ENCODE measurements at places on chromosomes 3 and 15. TPM values are rescaled to one million over a fixed set of nuclear protein-coding genes. Genes with fewer than 3 reads are reported as not detected.

DNA sequence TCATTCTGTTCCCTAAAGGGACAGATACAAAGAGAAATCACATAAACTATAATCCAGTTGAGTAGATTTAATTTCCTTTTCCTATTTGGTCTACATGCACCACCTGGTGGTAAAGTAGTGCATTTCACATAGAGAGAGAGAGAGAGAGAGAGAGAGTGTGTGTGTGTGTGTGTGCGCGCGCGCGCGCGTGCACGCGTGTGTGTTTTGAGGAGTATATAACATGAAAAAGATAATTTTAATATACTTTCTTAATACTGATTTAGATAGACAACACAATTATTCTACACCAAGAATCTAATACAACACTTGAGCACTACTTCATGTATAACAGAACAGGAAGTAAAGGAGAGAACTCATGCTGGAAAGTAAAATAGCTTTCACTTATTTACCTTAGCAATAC lies 1.1 kb upstream of the FGF7 start:
- DNase-seq: peak; percentile 20
- H3K4me3 ChIP-seq: peak overlapping the region; percentile 57
- no peak overlapping the region for H3K27ac ChIP-seq
- no peaks in the 10 kb centered on the region for H3K4me1 ChIP-seq
- H3K36me3 ChIP-seq: no peaks in the 10 kb centered on the region

APBA2 gene
- total RNA-seq: 0.85 TPM

DNA sequence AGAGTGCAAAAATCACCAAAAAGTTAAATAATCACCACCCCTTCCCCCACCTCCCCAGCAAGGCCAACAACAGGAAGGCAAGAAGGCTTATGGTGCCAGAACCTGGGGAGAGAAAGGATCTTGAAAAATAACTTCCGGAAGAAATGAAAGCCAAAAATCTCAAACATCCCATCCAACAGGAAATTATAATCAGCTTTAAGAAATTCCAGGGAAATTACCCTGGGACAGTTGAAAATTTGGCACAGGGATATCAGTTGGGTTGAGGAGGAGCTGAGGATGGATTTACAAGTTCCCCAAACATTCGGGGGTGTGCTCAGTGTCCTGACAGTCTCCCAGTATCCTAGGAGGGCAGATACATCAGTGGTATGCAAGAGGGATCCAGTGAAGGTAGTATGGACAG lies 82.7 kb downstream of the POLR2M start:
- no peak overlapping the region for H3K27ac ChIP-seq
- H3K36me3 ChIP-seq: no peaks in the 10 kb centered on the region
- no peak for DNase-seq
- no peaks in the 10 kb centered on the region for H3K27me3 ChIP-seq

BFSP2 gene
- total RNA-seq: not detected

- no peak overlapping the region for H3K4me3 ChIP-seq
- H3K36me3 ChIP-seq: no peaks in the 10 kb centered on the region
- no peaks in the 10 kb centered on the region for H3K4me1 ChIP-seq
- no peak for DNase-seq
- no peaks in the 10 kb centered on the region for H3K27me3 ChIP-seq
These were observed 164.2 kb downstream of the ERC2 start for GRCh38 chr3:56304069-56304468.

DNA sequence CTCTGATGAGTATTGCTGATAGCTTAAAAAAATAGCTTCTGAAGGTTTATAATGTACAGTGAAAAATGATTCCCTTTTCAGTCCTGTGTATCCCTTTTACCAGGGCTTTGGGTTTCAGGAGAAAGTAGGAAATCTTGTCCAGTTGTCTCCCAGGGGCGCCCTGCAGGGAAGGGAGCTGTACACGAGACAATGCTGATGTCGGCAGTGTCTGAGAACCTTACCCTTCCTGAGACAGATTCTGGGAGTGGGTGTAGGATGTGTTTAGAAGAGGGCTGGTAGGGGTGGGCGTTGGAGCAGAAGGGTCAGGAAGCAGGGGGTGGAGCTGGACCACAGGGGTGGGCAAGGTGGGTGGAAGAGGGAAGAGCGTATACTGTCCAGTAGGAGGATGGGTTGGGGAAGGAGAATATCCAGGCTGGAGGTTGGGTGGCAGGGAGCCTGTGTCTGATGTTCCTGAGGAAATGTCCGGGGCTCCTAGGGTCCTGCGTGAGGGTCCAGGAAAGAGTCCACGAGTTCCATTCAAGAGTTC lies 5.6 kb downstream of the THPO start:
- H3K36me3 ChIP-seq: peaks cover 28% of the 10 kb centered on the region
- H3K27me3 ChIP-seq: peaks cover 12% of the 10 kb centered on the region
- H3K4me3 ChIP-seq: no peak overlapping the region
- peaks cover 27% of the 10 kb centered on the region for H3K4me1 ChIP-seq
- no peak overlapping the region for H3K27ac ChIP-seq
- no peak for DNase-seq

GRCh38 chr15:82543160-82543559 lies 2.9 kb upstream of the RPS17 start:
- no peak overlapping the region for H3K4me3 ChIP-seq
- DNase-seq: no peak
- H3K27ac ChIP-seq: no peak overlapping the region
- no peaks in the 10 kb centered on the region for H3K27me3 ChIP-seq
- peaks cover 8% of the 10 kb centered on the region for H3K36me3 ChIP-seq

DNA sequence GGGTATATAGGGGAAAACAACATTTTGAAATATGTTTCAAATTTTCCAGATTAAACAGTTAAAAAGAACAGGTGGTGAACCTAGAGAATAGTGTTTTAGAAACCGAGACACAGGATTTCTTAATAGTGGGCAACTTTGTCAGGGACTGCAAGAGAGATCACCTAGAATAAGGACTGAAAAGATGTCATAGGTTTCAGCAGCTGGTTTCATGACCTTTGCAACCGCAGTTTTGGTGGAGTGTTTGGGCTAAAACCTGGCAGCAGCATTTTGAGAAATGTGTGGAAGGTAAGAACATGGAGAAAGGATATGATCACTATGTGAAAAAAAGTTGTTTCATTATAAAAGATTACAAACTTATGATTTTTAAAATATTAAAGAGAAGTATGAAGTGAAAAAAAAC lies 34.9 kb downstream of the PRKCI start:
- no peaks in the 10 kb centered on the region for H3K36me3 ChIP-seq
- no peak overlapping the region for H3K4me3 ChIP-seq
- no peak for DNase-seq
- H3K27ac ChIP-seq: no peak overlapping the region
- H3K4me1 ChIP-seq: no peaks in the 10 kb centered on the region

GRCh38 chr3:176193032-176193730 lies 1004.1 kb downstream of the TBL1XR1 start:
- no peaks in the 10 kb centered on the region for H3K27me3 ChIP-seq
- H3K4me1 ChIP-seq: peaks cover 8% of the 10 kb centered on the region
- no peak for DNase-seq
- H3K27ac ChIP-seq: no peak overlapping the region

CNTN6 gene
- total RNA-seq: not detected

- no peak overlapping the region for H3K27ac ChIP-seq
- peak; percentile 43 for DNase-seq
- peaks cover 34% of the 10 kb centered on the region for H3K4me1 ChIP-seq
- no peak overlapping the region for H3K4me3 ChIP-seq
These were observed 74.1 kb upstream of the POMGNT2 start for GRCh38 chr3:43180027-43180426.
